Cardiac atrium fibroblast (primary cell): ENCODE measurements at places on chromosomes 1 and 21. TPM values are rescaled to one million over a fixed set of nuclear protein-coding genes. Genes with fewer than 3 reads are reported as not detected.

The ST6GALNAC5 gene
- not detected in 2 replicates for total RNA-seq

The THEM5 gene
- total RNA-seq: not detected in 2 replicates

The USP16 gene
- 24.9 and 25.4 TPM in 2 replicates for total RNA-seq

The CD2 gene
- not detected in 2 replicates for total RNA-seq

The RBM11 gene
- not detected in 2 replicates for total RNA-seq

The RNU1-4 gene
- not detected in 2 replicates for total RNA-seq

The SH3GLB1 gene
- 51.3 and 57.5 TPM in 2 replicates for total RNA-seq

The NUP210L gene
- not detected in 2 replicates for total RNA-seq

The KRTAP20-4 gene
- not detected in 2 replicates for total RNA-seq

The MMEL1 gene
- not detected in 2 replicates for total RNA-seq

The CDA gene
- 1.6 TPM in 1 of 2 replicates, not detected in the other for total RNA-seq

The DHX9 gene
- total RNA-seq: 67.2 and 99.1 TPM in 2 replicates

The IQCC gene
- total RNA-seq: 1.3 and 1.6 TPM in 2 replicates

The BMP8A gene
- total RNA-seq: 0.49 and 0.90 TPM in 2 replicates

The SLX9 gene
- 20.9 and 22.9 TPM in 2 replicates for total RNA-seq

The FLG2 gene
- total RNA-seq: not detected in 2 replicates

The KRTAP19-3 gene
- not detected in 2 replicates for total RNA-seq

The GLIS1 gene
- 1.6 and 1.8 TPM in 2 replicates for total RNA-seq

The TFF2 gene
- not detected in 2 replicates for total RNA-seq

The DCST1 gene
- total RNA-seq: not detected in 2 replicates

The FCGR1A gene
- total RNA-seq: not detected in 2 replicates

The CDK11A gene
- 3.7 and 8.3 TPM in 2 replicates for total RNA-seq

The PCSK9 gene
- total RNA-seq: 1.3 and 7.5 TPM in 2 replicates

The AIRE gene
- not detected in 2 replicates for total RNA-seq

The SLC30A10 gene
- not detected in 2 replicates for total RNA-seq

The CRABP2 gene
- total RNA-seq: 2.1 and 2.5 TPM in 2 replicates

The KLHL21 gene
- 37.7 and 39.5 TPM in 2 replicates for total RNA-seq

The VCAM1 gene
- 0.18 and 6.0 TPM in 2 replicates for total RNA-seq
